ENCODE measurements at places on chromosomes 6 and 20. TPM values are rescaled to one million over a fixed set of nuclear protein-coding genes. Genes with fewer than 3 reads are reported as not detected.

GRCh38 chr6:3398755-3399696, 57.8 kb downstream of the SLC22A23 start:
- no peak for DNase-seq

DNA sequence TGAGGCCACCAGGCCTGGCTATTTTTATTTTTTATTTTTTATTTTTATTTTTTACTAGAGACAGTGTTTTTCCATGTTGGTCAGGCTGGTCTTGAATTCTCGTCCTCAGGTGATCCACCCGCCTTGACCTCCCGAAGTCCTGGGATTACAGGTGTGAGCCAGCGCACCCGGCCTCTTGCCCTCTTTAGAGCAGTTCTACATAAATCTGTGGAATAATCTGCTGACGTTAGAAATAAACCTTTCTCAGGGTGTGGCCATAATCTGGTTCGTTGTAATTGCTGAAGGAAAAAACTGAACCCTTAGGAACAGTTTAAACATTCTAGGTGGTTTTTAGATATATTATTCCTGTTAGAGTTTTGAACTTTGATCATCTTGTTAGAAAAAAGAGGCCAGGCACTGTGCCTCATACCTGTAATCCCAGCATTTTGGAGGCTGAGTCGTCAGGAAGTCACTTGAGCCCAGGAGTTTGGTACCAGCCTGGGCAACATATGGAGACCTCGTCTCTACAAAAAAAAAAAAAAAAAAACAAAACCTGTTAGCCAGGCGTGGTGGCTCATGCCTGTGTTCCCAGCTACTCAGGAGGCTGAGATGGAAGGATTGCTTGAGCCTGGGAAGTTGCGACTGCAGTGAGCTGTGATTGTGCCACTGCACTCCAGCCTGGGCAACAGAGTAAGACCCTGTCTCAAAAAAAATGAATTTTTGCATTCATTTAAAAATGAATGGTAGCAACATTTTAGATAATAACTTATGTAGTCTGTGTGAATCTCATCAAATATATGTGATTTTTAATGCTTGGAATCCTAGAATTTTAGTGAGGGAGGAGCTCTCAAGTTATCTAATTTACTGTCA, 24.2 kb downstream of the ASXL1 start:
- no peak for DNase-seq

DNA sequence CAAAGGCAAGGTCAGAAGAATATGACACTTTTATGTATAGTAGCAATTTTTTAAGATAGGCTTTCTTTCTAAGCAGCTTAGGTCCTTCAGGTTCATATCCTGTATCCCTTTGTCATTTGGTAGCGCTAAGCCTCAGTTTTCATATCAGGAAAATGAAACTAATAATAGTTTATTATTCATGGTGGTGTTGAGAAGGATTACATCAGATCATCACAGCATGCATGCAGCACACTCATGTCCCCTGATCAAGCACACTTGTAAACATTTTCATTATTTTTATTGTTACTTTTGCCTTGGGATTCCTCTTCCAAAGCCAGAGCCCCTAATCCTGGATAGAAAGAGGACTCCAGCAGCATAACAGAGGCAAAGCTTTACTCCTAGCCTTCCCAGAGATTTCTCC, 70.2 kb upstream of the ADGRF1 start:
- DNase-seq: no peak

GRCh38 chr20:57749869-57750268, 40.1 kb upstream of the PMEPA1 start:
- DNase-seq: no peak

DNA sequence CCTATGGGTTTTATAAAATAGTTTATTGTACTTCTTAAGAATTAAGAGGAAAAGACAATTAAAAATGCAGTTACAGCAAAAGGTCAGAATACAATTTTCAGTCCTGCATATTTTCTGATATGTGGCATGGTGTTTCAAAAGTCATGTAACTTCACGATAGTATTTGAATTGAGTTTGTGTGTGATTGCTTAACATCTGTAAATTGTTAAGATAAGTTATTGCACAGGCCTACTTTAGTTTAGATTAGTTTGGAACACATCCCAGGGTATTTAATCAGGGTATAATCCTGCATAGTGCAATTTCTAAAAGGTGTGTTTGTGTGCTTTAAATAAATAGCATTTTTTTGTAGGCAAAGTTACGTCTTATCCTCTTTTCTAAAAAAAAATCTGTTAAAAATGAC, 289.6 kb downstream of the RIMS1 start:
- DNase-seq: no peak

POM121L2 gene
- not detected for total RNA-seq
